Stimulated activated CD8-positive, alpha-beta memory T cell treated with anti-CD3 and anti-CD28 coated beads, Interleukin-7, amount 100 ng/mL, for 24 hours (primary cell): ENCODE measurements at places on chromosomes 16 and 17.

DNA sequence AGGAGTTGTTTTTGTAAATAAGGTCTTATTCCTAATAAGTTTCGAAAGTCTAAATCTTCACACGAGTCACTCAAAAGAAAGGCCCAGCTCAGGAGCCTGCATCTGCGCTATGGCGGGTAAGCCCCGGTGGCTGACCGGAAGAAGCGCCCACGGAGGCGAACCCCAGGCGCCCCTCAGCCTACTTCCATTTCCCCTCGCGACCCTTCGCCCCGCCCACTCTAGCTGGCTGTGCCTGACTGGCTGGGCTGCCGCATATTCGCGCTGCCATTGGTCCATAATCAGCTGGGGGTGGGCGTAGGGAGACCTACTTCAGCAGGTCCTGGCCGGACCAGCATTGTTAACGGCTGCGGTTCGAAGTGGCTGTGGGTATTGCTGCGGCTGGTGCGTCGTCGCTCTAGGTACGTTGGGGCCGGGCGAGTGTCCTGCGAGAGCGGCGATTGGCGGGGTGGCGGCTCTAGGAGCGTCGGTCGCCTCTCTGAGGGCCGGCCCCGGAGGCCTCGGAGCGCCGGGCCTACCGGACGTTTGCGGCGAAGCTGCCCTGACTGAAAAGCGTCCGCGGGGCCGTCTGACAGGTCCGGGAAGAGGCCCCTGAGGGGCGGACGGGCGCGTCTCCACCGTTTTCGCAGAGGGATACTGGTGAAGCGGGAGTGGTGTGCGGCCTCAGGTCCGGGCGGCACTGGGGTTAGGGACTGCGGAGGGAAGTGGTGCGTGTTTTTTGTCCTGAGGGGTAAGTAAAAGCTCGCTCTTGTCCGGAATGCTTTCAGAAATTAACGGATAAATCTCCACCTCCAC lies at the start of gene ATF7IP2:
Gene ATF7IP2 (plus strand): TSS at position 337 of the 792 bp plus-strand sequence. CDS start 44,560 bp downstream, outside the sequence.
- peak; percentile 85 for DNase-seq

- no peak for DNase-seq
Measured at GRCh38 chr17:10156599-10156947, 41.8 kb downstream of the GAS7 start.

GRCh38 chr17:45855691-45856336 lies 11.1 kb downstream of the SPPL2C start:
- no peak for DNase-seq

DNA sequence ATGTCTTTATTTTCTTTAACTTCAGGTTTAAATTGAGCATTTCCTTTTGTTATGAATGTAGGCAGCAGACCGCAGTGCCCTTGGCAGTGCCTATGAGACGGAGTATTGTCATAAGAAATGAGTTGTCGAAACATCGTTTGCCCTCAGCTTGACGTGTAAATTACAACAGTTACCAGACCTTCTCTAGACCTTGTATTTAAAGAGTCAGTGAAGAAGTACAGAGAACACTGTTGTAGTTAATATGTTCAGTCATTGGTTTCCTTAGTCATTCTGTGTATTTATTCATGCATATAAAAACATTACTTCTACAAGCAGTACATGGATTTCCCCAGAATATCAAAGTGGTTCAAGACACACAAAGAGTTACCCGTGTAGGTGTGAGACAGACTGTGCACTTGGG lies 19.0 kb downstream of the IRF8 start:
- DNase-seq: no peak

DNA sequence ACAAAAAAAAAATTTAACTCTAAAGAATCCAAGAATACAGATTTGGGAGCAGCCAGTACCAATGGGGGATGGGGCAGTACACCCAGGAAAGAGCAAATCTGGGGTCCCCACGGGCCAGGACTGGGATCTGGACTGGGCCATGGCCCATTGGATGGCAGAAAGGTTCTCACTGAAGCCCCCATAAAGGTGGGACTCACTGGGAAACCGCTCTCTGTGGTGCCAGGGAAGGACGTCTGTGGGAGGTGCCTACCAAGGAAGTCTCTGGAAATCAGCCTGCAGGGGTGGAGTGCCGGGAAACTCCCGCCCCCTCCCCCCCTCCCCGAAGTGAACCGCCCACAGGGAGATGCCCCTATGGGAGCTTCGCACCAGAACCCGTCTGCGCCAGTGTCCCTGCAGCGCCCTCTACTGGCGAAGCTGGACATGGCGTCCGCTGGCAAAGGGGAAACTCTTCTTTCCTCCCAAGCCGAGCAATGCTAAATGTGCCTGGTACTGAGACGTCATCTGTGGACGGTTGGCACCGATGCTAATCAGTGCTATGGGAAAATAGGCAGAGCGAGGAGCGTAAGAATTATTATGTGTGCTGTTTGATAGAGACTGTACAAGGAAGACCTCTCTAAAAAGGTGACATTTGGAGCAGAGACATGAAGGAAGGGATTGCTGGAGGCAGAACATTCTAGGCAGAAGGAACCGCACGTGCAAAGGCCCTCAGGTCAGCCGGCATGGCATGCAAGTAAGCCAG lies 671.1 kb downstream of the WWOX start:
- DNase-seq: peak; percentile 72

DNA sequence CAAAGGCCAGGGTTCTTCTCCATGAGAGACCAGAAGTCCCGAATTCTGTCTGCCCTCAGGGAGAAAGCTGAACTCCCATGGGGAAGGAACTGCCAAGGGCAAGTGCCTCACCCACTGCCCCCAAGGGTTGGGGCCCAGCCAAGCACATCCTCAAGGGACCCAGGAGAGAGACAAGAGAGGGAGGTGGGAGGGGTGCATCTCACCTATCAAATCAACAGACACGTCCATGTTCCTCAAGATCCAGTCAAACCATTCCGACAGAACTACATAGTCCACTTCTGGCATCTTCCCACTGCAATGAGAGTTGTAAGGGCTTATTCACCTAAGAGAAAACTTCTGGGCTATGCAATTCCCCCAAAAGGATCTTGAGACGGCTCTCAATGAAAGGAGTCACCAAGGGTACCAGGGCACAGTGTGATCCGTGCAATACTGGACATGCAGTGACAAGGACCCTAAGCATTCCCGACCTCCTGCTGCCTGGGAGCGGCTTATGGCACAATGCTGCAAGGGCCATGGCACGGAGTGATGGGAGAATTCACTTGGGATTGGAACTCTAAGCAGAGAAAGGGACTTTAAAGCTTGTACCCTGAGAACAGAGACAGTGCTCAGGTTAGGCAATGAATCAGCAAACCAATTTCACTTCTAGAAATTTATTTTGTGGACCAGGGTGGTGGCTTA lies 32.2 kb downstream of the TK2 start:
- no peak for DNase-seq
